ENCODE measurements at places on chromosomes 11 and 22.

- ATAC-seq = no peak
These were observed 3.6 kb upstream of the IGF2 start for GRCh38 chr11:2142762-2143202.

GRCh38 chr11:67053896-67054329 is 2.7 kb upstream of the RHOD start:
- ATAC-seq = peak; percentile 91

DNA sequence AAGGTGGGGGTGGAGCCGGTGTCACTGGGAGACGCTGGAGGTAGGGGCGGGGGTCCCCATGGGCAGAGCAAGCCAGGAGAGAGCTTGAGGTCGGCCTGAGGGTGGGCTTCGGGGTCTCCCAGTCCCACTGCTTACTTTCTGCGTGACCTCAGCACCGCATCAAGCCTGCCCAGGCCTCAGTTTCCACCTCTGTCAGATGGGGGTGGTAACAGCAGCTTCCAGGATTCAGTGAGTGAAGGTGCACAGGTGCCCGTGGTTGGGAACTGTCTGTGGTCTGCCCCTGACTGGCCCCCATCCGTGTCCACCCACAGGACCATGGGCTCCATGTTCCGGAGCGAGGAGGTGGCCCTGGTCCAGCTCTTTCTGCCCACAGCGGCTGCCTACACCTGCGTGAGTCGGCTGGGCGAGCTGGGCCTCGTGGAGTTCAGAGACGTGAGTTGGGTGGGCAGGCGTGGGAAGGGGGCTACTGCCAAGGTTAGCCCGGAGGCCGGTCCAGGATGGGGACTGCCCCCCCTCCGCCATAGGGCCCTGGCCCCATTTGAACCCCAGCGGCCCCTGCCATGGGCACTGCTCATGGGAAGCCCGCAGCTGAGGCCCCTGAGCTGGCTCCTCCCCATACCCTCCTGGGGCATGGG is 2.2 kb downstream of the TCIRG1 start:
- ATAC-seq = no peak

- ATAC-seq = no peak
These were observed 67.5 kb downstream of the PAK1 start for GRCh38 chr11:77406396-77406795.

DNA sequence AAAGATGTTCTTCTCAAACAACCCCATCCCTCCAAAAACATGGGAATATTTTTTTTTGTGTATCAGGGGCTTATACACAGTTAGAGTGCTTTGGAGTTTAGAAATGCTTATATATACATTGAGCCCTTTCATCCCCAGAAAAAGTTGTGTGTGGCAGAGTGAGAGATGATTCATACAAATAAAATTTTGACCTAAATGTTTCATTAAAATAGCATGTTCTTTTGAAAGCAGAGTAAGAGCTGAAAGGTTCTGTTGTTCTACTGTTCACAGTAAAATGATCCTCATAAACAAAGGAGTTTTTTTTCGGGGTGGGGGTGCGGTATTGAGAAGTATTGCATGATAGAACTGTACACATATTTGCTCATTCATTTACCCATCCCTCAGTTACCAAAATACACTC is 512.4 kb downstream of the DLG2 start:
- no peak for ATAC-seq

DNA sequence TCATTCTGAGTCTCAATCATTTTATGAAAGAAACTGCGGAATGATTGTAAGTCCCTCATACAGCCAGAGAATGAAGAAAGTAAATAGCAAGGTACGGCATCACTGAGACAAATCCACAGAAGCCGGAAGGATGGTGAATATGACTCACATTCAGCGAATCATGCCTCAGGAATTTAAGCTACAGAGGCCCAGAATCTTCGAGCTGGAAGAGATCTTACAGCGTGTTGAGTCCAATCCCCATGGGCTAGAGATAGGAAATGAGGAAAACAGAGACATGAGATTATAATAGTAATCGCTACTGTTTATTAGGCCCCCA is 173.2 kb downstream of the KIF18A start:
- ATAC-seq = peak; percentile 90

DNA sequence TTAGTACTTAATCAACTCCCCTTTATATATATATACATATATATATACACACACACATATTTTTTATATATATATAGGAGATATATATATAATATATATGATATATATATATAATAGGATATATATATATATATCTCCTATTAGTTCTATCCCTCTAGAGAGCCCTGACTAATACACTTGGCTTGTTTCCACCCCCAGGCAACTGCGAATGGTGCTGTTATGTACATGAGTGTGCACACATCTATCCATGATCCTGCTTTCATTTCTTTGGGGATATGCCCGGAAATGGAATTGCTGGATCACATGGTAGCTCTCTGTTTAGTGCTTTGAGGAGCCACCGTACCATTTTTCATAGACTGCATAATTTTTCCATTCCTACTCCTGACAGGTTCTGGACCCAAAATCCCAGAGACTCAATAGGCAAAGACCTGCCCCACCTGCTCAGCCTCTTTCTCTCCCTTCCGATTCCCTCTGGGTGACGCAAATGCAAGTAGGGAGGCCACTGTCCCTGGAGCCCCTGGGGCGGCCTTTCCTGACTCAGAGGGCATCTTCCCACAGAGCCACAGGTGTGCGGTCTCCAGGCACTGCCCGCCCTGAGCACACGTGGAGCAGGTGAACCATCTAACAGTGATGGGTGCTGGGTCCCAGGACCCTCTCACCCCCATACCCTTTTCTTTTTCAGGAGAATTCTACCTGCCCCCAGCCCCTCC is 12.0 kb downstream of the FGF3 start:
- ATAC-seq = no peak

DNA sequence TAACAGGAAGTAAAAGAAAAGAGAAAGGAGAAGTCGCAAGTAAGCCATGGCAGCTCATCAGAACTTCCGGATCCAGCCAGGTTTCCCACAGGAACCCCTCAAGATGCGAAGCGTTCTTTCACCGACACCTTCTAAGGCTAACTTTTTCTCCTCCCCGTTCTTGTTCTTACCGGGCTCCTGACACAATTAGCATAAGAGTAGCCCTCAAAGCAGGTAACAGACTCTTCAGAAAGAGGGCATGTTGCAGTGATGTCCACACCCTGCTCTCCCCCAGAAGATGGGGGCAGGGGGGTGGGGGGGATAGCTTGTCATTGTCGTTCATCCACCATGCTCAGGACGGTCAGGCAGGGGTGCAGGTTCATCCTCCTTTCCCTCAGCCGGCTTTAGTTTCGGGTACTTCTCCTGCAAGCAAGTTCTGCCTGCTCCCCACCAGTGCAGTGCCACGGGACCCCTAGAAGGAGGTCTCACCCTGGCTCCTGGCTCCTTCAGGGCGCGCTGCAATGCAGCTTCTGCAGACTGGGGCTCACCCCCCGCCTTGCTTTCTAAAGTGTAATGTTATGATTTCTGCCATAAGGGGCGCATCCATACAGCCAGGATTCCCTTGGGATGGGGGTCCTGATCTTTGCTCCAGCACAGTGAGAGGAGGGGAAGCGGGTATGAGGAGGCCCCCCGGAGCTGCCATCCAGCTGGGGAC is 2.3 kb downstream of the OPCML start:
- no peak for ATAC-seq

DNA sequence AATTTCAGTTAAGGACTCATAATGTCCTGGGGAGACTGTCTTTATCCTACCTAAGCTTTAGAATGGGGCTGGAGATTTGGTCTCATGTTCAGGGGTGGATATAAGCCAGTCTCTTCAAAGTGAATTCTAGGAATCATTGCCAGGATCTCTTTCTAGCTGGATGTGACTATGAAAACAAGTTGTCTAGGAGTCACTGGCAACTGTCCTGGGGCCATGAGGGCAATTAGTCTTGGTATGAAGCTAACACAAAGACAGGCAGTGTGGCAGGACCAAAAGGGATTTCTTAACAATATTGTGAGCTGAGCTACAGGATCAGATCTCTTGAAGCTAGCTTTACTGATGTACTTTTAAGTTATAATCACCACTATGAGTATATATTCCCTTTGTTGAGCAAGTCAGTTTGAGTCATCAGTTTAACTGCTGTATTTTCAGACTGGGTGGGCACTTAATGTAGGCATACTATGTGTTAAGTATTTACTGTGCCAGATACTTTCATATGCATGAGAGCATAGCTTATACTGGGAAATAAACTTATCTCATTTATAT is 390.0 kb upstream of the CCDC90B start:
- no peak for ATAC-seq

DNA sequence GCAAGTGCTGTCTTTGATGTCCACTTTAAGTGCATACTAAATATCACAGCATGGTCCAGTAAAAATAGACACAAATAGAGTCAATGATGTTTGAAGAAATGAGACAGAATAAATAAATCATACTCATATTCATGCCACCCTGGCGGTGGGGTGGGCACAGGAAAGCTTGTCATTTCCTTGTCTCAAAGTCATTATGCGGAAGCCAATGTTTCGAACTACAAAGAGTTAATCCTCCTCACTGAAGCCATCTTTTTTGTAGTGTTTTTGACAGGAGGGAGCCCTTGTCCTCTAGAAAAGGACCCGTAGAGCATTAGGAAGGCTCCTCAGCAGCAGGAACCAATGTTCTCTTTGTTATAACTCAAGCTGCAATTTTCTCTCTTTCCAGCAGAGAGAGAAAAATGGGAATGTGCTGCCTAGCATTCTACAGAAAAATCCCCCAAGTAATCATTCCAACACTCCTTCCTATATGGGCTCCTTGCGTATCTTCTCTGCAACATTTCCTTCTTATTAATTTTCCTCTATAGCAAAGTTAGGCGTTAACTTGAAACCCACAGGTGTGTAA is 30.6 kb downstream of the SC5D start:
- ATAC-seq = no peak

- ATAC-seq = peak; percentile 72
These were observed 899.6 kb downstream of the OPCML start for GRCh38 chr11:132632641-132633124.

DNA sequence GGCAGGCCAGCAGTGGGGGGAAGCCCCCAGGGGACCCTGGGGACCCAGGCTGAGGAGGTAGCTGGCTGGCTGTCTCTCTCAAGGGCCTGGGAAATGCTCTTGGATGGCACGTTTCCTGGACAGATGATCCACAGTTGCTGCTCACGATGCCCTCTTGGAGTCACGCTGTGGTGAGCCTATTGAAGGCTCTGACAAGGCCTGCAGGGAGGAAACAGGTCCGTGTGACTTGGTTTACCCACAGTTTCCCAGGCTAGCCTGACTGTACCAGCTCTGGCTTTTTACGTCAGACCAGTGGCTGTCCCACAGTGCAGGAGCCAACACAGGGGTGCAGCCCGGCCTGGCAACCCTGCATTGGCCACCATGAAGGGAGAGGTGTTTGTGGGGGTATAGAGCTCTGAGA is 29.2 kb upstream of the PPARA start:
- no peak for ATAC-seq

DNA sequence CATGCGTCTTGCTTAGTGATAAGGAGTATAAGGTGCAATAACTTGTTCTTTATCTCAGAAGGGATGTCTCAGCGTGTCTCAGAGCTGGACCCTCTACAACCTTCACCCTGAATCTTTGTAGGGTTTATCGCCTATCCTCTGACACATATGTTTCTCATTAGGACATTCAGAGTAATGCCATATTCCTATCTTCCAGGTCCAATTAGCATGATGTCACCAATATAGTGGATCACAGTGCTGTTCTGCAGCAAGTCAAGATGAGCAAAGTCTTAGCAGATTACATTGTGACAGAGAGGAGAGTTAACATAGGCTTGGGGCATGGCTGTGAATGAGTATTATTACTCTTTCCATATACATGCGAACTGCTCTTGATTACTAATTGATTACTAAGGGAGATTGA is 110.3 kb upstream of the CLPB start:
- no peak for ATAC-seq

GRCh38 chr11:90646706-90647105 is 423.9 kb upstream of the CHORDC1 start:
- no peak for ATAC-seq

DNA sequence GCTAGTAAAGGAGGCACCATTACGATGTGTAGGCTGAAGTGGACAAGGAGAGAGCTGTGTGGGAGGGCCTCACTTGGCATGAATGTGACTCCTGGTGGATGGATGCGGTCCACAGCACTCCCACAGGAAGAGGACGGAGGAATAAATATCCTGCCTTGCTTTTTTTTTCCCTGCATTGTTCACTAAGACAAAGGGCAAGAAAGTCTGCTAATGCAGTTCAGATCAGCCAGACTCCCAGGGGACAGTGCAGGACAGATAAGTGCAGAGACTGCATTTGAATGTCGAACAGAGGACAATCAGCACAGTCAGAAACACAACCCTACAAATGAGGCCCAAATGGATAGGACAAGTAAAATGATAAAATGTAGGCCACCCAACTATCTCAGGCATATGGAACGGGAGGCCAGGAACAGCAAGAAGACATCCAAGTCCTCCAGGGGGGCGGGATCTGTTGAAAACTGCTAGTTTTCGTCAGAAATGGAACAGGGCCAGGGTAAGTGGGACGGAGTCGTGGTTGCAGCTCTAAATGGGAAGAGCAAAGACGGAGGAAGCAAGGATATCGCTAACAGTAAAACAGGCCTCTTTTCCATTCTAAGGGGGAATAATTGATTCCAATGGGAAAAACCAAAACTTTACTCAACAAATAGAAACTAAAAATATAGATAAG is 25.2 kb upstream of the OR8B8 start:
- ATAC-seq = no peak

DNA sequence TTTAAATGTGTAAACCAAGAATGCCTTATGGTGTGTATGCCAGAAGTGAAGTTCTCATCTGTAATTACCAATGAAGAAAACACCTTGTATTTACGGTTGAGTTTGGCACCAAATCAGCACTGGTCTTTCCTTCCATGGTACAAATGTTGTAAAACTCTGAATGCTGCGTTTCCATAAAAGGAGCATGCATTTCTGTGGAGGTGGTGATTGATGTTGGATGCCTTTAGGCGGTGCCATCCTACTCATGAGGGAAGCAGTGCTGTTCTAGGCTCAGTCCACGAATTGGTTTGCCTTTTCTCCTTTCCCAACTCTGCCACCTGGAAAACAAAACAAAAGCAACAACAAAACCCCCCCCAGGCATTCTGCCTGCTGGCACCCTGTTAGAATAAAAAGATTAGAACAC is 124.4 kb downstream of the TEAD1 start:
- no peak for ATAC-seq

- no peak for ATAC-seq
These were observed 56.4 kb upstream of the SYN3 start for GRCh38 chr22:33114565-33114964.

DNA sequence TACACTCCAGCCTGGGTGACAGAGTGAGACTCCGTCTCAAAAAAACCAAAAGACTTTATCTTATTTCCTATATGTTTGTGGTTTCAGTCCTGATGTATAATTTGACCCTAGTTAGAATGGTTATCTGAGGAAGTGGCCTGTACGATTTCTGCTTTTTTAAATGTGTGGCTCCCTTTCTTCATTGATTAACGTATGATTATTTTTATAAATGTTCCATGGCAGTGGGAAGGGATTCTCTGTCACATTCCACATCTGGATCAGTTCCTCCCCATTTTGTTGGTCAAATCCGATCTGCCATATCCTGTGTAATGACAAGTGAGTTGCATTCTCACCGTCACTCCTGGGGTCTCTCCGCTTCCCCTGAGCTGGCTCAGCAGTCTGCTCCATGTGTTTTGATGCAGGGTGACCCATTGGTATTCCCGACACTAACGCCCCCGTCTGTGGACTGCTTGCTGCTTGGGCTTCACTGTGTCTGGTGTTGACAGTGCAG is 20.3 kb downstream of the NEAT1 start:
- no peak for ATAC-seq

Measured in SK-N-SH treated with all-trans-retinoic acid at 6 μM for 48 hours (cell line).